ENCODE measurements at places on chromosomes 12 and 14. TPM values are rescaled to one million over a fixed set of nuclear protein-coding genes. Genes with fewer than 3 reads are reported as not detected.

The AKAP6 gene
- polyA plus RNA-seq, result 8.5 TPM

The PPP1CC gene
- polyA plus RNA-seq, result 190 TPM

The BATF gene
- 0.67 TPM for polyA plus RNA-seq

The CPNE6 gene
- polyA plus RNA-seq, result 0.31 TPM

The CD69 gene
- 12.3 TPM for polyA plus RNA-seq

The NFKBIA gene
- polyA plus RNA-seq, result 118 TPM

The TRIM9 gene
- 2.7 TPM for polyA plus RNA-seq

The PLXNC1 gene
- polyA plus RNA-seq, result 20.3 TPM
